ENCODE measurements at places on chromosomes 16 and 17. TPM values are rescaled to one million over a fixed set of nuclear protein-coding genes. Genes with fewer than 3 reads are reported as not detected.
A peak's percentile ranks its signal among the peaks of the same experiment; 100 is the strongest.

GRCh38 chr17:44601539-44601938 is 44.3 kb downstream of the FZD2 start:
- no peak overlapping the region for H3K4me3 ChIP-seq
- DNase-seq: no peak
- H3K36me3 ChIP-seq: no peaks in the 10 kb centered on the region

The PDE6G gene
- not detected for total RNA-seq

- peak overlapping the region; percentile 81 for H3K4me3 ChIP-seq
- DNase-seq: peak; percentile 79
- H3K36me3 ChIP-seq: peaks cover 9% of the 10 kb centered on the region
- H3K27ac ChIP-seq: no peak overlapping the region
Observed at GRCh38 chr16:74667255-74667700, 601 bp upstream of the RFWD3 start.

GRCh38 chr17:19621697-19622096 is 26.9 kb upstream of the ALDH3A2 start:
- H3K27me3 ChIP-seq: no peaks in the 10 kb centered on the region
- no peak overlapping the region for H3K4me3 ChIP-seq
- no peak for DNase-seq
- H3K27ac ChIP-seq: no peak overlapping the region
- no peaks in the 10 kb centered on the region for H3K36me3 ChIP-seq
- H3K4me1 ChIP-seq: no peaks in the 10 kb centered on the region

DNA sequence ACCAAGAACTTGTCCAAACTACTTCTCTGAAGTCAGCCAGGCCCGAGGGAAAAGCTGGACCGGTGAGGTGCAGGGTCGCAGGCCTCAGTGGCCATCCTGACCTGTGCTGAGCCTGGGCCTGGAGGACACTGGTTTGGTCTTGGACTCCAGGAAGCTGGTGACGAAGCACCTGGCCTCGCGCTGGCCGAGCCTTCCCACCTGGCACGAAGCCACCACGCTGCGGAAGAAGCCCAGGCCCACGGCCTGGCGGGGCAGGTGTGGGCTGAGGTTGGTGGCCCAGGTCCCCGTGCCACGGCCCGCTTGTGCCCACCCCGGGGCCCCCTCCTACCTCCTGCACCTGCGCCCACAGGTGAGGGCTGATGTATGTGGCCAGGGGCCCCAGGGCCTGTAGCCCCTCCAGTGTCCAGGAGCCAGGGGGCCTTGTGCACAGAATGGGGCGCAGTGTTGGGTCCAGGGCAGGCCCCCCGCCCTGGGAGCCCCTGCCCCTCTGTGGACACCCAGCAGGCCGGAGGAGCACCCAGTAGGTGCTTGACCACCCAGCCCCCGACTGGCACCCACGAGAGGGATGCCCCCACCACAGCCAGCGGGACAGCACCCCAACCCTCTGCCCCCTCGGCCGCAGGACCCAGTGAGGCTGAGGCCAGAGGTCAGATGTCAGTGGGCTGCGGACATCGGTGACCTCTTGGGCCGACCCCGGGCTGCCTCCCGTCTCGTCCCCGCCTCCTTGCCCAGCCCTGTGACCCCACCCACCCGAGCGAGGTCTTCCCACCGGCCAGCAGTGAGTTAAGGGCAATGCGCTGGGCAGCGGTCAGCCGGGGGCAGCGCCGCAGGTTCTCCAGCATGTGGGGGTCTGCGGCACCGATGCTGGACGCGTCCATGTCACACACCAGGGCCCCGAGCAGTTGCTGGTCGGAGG is 13.8 kb downstream of the MSLN start:
- H3K4me3 ChIP-seq: no peak overlapping the region
- H3K4me1 ChIP-seq: no peaks in the 10 kb centered on the region
- no peak for DNase-seq

The LRRC37A gene
- 5.4 TPM for total RNA-seq

- H3K4me3 ChIP-seq: no peak overlapping the region
- no peaks in the 10 kb centered on the region for H3K36me3 ChIP-seq
- no peaks in the 10 kb centered on the region for H3K4me1 ChIP-seq
- H3K27me3 ChIP-seq: no peaks in the 10 kb centered on the region
Observed at GRCh38 chr16:72657791-72658190, 390.1 kb downstream of the ZFHX3 start.

GRCh38 chr17:59533694-59534093 is 31.7 kb upstream of the DHX40 start:
- H3K36me3 ChIP-seq: no peaks in the 10 kb centered on the region
- no peak overlapping the region for H3K4me3 ChIP-seq
- H3K27ac ChIP-seq: no peak overlapping the region
- DNase-seq: no peak
- H3K27me3 ChIP-seq: peaks cover 5% of the 10 kb centered on the region

The SRL gene
- 0.06 TPM for total RNA-seq

The LCAT gene
- 4.9 TPM for total RNA-seq
